ENCODE measurements at places on chromosomes 7 and 10.

GRCh38 chr7:23713285-23714149, 3.5 kb downstream of the STK31 start:
- no peaks in the 10 kb centered on the region for H3K4me1 ChIP-seq
- H3K27ac ChIP-seq = no peak overlapping the region
- no peak overlapping the region for H3K4me3 ChIP-seq
- no peak for DNase-seq
- no peaks in the 10 kb centered on the region for H3K27me3 ChIP-seq

GRCh38 chr7:4809091-4809591, 33.7 kb downstream of the AP5Z1 start:
- H3K27me3 ChIP-seq = peaks cover 26% of the 10 kb centered on the region
- DNase-seq = no peak
- no peak overlapping the region for H3K27ac ChIP-seq
- H3K36me3 ChIP-seq = no peaks in the 10 kb centered on the region
- H3K4me1 ChIP-seq = no peaks in the 10 kb centered on the region

DNA sequence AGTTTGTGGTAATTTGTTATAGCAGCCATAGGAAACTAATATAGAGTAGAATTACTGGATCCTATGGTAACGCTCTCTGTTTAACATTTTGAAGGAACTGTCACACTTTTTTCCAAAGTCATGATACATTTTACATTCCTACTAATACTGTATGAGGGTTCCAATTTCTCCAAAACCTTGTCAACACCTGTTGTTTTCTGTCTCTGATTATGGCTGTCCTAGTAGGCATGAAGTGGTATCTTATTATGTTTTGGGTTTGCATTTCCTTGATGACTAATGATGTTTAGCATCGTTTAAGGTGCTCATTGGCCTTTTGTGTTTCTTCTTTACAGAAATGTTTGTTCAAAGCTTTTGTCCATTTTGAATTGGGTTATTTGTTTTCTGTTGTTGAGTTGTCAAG, 69.6 kb downstream of the VPS50 start:
- H3K4me1 ChIP-seq = no peaks in the 10 kb centered on the region
- peaks cover 13% of the 10 kb centered on the region for H3K36me3 ChIP-seq
- no peaks in the 10 kb centered on the region for H3K27me3 ChIP-seq
- H3K27ac ChIP-seq = no peak overlapping the region

DNA sequence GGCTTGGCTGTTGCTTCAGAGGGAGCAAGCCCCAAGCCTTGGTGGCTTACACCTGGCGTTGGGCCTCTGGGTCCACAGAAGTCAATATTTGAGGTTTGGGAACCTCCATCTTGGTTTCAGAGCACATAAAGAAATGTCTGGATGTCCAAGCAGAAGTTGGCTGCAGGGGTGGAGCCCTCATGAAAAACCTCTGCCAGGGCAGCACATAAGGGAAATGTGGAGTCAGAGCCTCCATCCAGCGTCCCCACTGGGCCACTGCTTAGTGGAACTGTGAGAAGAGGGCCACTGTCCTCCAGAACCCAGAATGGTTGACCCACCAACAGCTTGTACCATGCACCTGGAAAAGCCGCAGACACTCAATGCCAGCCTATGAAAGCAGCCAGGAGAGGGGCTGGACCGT, 573.5 kb upstream of the ZWINT start:
- H3K4me3 ChIP-seq = no peak overlapping the region
- H3K27ac ChIP-seq = no peak overlapping the region
- H3K27me3 ChIP-seq = no peaks in the 10 kb centered on the region
- no peak for DNase-seq

GRCh38 chr10:6985644-6986043, 405.6 kb upstream of the PRKCQ start:
- no peak overlapping the region for H3K4me3 ChIP-seq
- no peak for DNase-seq
- H3K36me3 ChIP-seq = no peaks in the 10 kb centered on the region

GRCh38 chr7:123748171-123748733, 551 bp downstream of the WASL start:
- peak overlapping the region; percentile 99 for H3K27ac ChIP-seq
- DNase-seq = peak; percentile 59
- H3K27me3 ChIP-seq = no peaks in the 10 kb centered on the region

DNA sequence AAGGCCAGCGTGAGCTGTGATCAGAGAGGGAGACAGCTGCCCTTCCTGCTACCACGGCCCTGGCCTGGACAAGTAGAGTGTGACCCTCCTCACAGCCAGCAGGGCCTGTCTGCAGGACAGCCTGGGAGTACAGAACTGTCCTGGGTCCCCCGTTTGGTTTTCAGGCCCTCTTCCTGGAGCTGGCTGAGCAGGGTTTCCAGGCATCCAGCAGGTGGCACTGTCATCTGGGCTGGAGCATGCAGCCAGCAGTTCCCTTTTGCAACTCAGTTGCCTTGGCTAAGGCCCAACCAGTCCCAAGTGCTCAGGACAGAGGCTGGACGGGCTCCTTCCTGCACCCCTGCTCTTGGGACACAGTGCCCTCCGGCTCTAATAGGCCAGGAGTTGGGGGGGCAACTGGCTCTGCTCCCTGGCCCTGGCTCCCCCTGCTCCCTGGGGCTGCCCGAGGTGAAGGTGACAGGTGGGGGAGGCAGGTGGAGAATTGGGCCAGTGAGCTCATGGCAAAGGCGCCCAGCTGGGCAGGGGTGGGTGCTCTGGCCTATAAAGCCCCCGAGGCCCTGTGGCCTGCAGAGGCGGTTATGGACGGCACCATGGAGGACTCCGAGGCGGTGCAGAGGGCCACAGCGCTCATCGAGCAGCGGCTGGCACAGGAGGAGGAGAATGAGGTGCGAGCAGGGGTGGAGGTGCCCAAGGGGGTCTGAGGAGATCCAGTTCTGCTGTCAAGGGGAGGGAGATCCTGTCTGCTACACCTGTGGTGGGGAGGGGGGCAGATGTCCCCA, at the start of gene ANKRD2:
Gene ANKRD2, plus strand, starts transcription at position 566 of the 776 bp plus-strand sequence. Its CDS starts 10 bp downstream, at position 576.
- H3K27ac ChIP-seq = no peak within 1 kb of the TSS
- H3K4me3 ChIP-seq = no peak within 1 kb of the TSS
- DNase-seq = peak; percentile 78
- H3K36me3 ChIP-seq = no peaks in the 10 kb centered on the region
- no peaks in the 10 kb centered on the region for H3K27me3 ChIP-seq

DNA sequence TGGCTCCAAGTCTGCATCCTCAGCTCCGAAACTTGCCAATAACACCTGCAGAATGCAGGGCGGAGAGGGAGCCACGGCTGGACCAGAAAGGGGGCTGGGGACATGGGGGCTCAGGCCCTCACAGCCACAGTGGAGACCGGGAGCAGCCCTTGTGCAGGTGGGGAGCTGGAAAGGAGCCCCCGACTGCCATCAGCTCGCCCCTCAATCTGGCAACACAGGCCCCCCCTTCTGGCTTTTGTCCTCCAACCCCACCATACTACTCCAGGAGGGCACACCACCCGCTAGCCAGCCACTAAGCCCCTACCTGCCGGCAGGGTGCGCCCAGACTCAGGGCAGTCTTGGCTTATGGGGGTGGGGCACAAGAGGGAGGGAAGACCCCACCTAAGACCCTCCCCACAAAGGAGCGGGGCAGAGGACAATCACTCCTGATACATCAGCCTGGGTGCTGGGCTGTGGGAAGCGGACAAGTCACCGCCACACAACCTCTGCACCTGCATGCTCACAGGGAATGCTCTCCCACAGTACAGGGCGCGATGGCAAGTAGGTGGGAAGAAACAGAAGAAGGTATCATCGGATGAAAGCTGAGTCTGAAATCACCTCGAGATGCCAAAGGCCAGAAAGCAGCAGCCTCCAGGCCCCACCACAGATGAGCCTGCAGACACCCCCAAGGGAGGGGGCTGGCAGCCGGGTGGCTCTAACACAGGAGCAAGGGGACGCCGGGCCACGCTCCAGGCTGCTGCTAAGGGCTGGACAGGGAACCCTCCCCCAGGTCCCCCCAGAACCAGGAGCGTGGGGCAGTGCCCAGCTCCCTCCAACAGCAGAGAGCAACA, 265.3 kb downstream of the ELFN1 start:
- H3K36me3 ChIP-seq = no peaks in the 10 kb centered on the region
- no peaks in the 10 kb centered on the region for H3K4me1 ChIP-seq
- no peak overlapping the region for H3K4me3 ChIP-seq
- DNase-seq = no peak
- H3K27ac ChIP-seq = no peak overlapping the region

DNA sequence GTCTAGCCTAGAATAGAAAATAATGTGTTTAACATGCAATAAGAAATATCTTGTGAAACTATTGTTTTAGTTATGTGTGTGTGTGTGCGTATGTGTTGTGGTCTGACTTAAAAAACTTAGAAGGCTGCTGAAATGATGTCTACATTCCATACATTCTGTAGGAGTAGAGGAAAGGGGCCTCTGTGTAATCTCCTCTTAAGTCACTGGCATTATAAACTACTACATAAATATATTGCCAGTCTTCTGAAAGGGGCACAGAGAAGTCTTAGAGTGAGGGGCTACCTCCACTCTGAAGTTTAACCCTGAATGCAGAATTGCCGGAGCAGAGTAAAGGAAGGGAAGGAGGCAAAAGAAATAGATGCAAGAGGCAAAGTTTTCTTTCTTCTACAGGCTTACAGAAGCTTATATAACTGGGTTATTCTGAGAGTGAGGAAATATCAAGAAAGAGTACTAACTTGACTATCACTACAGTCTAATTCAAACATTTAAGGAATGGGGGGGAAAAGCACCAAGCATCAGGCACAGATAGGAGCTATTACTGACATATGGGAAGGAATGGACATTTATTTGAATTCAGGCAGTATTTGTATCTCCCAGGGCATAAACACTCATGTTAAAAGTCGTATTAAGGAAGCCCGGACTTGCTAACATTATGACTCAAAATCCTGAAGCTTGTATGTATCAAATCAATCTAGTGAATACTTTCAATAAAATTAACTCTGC, 75.7 kb downstream of the DNAJC1 start:
- no peaks in the 10 kb centered on the region for H3K36me3 ChIP-seq
- no peaks in the 10 kb centered on the region for H3K27me3 ChIP-seq

DNA sequence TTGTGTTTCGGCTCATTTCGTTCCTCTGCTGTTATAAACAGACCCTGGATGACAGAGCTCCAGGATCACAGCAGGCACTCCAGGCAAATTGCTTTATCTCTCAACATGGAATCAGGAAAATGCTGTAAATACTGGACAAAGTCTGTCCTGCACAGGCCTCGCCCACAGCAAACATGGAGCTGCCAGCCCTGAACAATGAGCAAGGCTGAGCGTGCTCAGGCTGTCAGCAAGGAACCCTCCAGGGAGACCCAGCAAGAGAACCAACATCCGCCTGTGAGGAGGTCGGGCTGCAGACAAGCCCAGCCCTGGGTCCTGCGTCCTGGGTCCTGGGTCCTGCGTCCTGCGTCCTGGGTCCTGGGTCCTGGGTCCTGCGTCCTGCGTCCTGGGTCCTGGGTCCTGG, 180.8 kb downstream of the PTPRN2 start:
- H3K36me3 ChIP-seq = no peaks in the 10 kb centered on the region
- no peak overlapping the region for H3K4me3 ChIP-seq
- DNase-seq = peak; percentile 65
- no peaks in the 10 kb centered on the region for H3K27me3 ChIP-seq
- peak overlapping the region; percentile 33 for H3K27ac ChIP-seq

DNA sequence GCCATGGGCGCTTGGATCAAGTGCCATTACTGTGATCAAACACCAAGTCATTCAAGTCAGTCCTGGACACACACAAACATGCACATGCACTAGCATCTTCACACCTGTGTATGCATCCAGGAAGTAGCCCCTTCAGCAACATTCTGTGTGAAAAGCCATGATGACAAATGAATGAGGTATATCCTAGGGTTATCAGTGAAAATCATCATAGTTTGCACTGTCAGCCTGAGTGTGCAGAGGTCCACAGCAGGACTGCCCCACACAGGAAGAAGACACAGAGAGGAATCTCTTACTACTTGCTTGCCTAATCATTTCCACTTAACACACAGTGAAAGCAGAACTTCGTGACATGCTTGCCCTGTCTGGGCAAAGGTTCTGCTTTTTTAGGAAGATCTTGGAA, 184.0 kb upstream of the ADO start:
- H3K4me3 ChIP-seq = no peak overlapping the region
- H3K36me3 ChIP-seq = no peaks in the 10 kb centered on the region
- H3K27me3 ChIP-seq = no peaks in the 10 kb centered on the region
- no peaks in the 10 kb centered on the region for H3K4me1 ChIP-seq

DNA sequence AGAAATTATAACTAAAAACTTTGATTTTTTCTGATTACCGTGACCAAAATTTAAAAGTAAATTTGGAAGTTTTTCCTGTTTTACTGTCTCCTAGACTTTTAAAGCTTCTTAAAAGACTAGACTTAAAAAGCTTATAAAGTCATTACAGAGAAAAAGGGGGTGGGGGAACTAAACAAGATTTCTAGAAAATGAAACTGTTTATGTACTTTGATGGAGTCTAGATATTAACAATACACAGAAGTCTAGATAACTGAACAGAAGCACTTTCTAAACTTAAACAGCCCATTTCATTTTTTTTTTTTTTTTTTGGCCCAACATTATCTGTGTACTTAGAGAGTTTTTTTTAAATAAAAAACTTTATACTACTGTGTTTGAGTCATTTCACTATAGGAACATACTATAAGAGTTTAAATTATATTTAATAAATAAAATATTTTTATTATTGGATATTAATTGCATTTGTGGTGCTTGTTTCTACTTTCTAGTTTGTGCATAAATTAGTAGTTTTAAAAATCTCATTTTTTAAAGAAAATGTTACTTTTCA, 98.5 kb downstream of the PHTF2 start:
- H3K4me1 ChIP-seq = no peaks in the 10 kb centered on the region
- H3K27ac ChIP-seq = no peak overlapping the region
- no peaks in the 10 kb centered on the region for H3K36me3 ChIP-seq
- H3K4me3 ChIP-seq = no peak overlapping the region
- H3K27me3 ChIP-seq = no peaks in the 10 kb centered on the region
- no peak for DNase-seq

DNA sequence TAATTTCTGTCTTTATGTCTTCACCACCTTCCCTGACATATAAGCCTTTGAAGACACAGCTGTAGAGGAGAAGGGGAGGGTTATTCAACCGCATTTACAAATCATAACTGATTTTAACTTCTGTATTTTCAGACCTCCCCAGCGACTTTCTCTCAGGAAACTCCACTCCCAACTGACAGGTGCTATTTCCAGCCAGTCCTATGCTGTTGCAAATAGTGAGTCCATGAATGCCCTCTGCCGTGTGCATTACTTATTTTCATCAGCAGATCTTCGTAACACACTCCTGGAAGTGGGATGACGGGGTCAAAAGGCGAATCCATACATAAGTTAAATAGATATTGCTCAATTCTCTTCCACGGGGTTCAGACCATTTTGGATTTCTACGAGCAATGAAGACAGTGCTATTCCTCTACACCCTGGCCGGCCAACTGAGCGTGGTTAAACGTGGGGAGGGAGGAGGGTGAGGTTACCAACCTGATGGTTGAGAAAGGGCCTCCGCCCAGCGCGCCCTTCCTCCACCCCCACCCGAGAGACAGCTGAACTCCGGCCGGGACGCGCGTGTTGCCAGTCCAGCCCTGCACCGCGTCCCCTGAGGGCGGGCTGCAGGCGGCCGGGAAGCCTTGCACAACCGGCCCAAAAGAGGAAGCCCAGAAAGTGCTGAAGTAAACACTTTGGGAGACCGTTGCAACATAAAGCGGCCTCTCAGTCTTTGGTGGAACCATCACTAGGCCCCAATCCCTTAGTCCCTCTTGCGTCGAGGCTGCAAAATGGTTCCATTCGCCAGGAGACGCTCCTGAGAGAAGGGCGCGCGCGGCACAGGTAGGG, at the start of gene APBB1IP:
Gene APBB1IP, plus strand, starts transcription at position 705 of the 825 bp plus-strand sequence. CDS start 53,986 bp downstream, outside the sequence.
- peak within 1 kb of the TSS; percentile 32 for H3K4me3 ChIP-seq
- peaks cover 9% of the 10 kb centered on the region for H3K27me3 ChIP-seq
- DNase-seq = peak; percentile 72
- H3K4me1 ChIP-seq = no peaks in the 10 kb centered on the region

Measured in transverse colon (tissue), 4 donors.